ENCODE measurements at places on chromosomes 6 and 20.

DNA sequence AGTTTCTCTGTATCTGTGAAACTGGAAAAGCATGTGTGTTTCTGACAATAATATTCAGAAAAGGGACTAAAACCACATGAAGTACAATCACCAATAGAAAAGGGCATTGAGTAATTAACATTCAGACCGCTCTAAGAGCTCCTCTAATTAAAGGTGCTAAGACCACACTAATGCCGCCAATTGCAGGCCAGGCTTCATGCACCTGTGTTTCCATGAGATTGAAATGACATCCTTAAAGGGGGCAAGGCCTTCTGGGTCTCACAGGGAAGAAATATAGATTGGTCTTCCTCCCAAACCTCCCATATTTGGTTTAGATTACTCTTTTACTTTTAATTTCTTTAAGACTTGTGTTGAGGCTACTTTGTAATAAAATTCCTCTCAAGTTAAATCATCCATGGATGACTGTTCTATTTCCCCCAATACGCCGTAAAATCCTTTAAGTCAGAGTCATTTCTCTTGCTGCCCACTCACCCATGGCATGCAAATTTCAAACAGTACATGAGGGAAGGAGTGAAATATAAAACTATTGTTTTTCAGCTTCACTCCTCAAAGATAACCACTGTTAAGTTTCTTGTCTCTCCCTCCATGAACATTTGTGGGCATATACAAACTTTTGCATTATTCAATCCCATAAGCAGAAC lies 110.6 kb downstream of the UBE3D start:
- no peak for DNase-seq

GRCh38 chr6:107246972-107247615 lies 131.8 kb upstream of the BEND3 start:
- no peak for DNase-seq

GRCh38 chr6:112288475-112288874 lies 34.1 kb upstream of the LAMA4 start:
- DNase-seq: no peak

GRCh38 chr6:119294984-119295383 lies 54.6 kb downstream of the MAN1A1 start:
- no peak for DNase-seq

- DNase-seq: peak; percentile 35
These were observed 14.6 kb downstream of the RPS6KA2 start for GRCh38 chr6:166612471-166612881.

GRCh38 chr6:54254886-54255285 lies 53.4 kb upstream of the TINAG start:
- no peak for DNase-seq

GRCh38 chr6:150043501-150044412 lies 18.4 kb upstream of the RAET1L start:
- no peak for DNase-seq

DNA sequence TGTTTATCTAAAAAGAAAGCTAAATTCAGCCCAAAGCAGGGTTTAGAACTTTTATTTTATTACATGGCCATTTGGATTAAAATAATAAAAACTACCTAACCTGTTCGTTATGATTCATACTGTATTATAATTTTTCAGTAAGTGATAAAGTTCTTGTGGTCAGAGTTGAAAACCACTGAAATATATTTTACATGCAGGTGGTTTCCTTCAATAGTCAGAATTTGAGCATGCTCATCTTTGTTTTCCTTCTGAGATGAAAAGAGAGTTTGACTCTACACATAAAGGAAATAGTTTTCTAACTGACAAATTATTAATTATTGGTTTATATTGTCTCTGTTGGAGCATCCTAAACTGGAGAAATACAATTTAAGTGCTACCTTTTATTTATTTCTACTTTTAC lies 114.0 kb upstream of the FKBP1C start:
- no peak for DNase-seq

DNA sequence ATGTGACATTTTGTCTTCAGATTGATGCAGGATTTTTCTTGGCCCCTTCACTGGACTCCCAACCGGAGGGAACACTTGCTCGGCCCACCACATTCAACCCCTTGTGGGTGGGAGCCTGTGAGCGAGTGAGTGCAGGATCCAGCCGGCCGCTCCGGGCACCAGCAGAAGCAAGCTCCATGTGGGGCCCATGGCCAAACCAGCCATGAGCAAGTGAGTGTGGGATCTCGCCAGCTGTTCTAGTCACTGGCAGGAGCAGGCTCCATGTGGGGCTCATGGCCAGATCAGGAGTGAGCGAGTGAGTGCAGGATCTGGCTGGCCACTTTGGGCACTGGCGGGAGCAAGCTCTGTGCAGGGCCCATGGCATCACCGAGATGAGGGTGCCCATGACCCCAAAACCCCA lies 42.6 kb downstream of the OSTM1 start:
- DNase-seq: no peak
